ENCODE measurements at places on chromosomes 7 and 10. TPM values are rescaled to one million over a fixed set of nuclear protein-coding genes. Genes with fewer than 3 reads are reported as not detected.

Gene FGL2
- 1.6 TPM for total RNA-seq

Gene ZPBP
- not detected for total RNA-seq

Gene ST8SIA6
- total RNA-seq: 0.19 TPM

Gene TUBAL3
- total RNA-seq: not detected

Gene HOXA6
- not detected for total RNA-seq

Gene CYP51A1
- total RNA-seq: 25.9 TPM

Gene CALHM1
- not detected for total RNA-seq

Gene PRPS1L1
- total RNA-seq: not detected

Gene MALRD1
- not detected for total RNA-seq

Gene ZNF804B
- not detected for total RNA-seq

Gene SFMBT2
- total RNA-seq: 42.0 TPM

Gene SPOCK2
- total RNA-seq: 998 TPM

Gene CARD11
- total RNA-seq: 118 TPM

Gene EN2
- total RNA-seq: not detected

Gene TMEM213
- not detected for total RNA-seq

- no peak for DNase-seq
Observed at GRCh38 chr7:127504715-127505114, 80.7 kb downstream of the GCC1 start.

- DNase-seq: no peak
Observed at GRCh38 chr7:85095366-85095765, 91.5 kb downstream of the SEMA3D start.

GRCh38 chr7:131189488-131189887 is 138.2 kb upstream of the MKLN1 start:
- DNase-seq: no peak

DNA sequence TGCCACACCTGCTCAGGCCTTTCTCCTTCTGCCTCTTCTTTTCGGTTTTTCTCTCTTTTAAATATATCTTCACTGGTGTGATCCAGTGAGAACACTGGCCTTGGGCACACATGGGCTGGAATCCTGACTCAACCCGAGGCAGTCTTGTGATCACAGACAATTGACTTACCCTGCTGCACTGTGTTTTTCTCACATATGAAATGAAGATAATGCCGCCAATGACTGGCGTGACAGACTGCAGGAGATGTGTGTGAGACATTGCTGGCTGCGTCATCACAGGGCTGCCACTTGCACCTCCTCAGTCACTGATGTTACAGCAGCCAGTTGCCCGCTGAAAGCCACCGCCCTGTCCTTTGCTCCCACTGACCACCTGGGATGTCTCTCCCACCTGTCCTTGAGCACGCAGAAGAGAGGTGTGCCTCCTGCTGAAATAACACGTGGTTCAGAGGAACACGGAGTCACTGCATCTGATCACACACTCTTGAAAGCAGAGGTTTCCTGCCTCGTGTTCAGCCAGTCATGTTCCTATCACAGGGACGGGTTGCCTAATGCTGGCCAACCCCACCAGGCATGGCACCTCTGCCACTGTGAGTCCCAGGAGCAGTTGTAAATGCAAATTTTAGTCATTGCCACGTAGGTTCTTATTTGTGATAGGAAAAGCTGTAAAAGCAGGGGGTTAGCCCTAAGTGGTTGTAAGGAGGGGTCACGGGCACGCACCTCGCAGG is 124.6 kb upstream of the LANCL2 start:
- DNase-seq: no peak

DNA sequence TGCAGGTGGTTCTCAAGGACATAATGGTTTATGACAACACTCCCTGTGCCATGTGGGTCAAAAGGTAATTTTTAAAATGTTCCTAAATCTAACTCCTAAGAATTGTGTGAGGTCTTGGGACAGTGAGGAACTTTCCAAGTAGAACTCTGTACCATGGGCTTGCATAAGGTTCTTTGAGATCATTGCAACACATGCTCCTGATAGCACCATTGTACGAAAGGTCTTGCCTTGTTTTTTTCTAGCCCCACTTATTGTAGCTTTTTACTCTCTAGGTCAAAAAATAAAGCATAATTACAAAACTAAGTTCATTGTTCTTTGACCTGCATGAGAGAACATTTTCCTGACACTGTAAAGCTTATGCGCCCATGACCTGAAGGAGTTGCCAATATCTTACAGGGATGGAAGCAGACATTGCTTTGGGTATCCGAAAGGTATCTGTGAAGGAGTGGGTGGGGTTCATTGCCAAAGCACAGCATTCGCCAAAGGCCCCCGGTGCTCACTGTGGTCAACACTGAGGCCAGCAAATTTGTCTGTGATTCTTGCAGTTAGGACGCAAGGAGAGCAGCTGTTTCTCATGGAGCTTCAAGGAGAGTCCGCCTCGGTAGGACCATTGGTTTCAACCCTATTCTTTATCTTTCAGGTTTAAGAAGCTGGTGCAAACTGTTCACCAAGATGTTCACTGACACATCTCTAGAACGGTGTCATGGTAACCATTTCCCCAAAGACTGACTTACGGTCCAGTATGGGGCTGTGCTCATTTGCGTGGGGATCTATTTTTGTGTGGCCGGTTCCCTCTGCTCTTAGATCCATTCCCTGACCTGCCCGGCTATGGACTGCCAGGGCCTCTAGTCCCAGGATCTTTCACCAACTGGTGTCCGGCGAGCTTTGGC is 7.6 kb upstream of the PRKAG2 start:
- DNase-seq: no peak

DNA sequence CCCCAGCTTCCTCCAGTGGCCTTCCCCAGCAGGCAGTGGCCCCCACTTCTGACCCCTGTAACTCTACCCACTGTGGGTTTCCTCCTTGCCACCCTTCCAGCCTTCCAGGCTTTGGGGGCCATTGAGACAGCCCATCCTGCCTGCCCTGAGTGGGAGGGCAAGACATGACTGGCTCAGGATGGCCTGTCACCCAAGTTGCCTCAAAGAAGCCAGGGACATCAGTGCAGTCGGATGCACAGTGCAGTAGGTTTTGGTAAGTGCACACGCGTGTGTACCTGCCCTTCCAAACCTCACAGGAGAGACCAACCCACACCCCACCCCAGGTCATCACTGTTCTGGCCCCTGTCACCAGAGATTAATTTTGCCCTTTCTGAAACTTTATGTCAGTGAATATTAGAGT is 22.7 kb downstream of the ZMIZ2 start:
- no peak for DNase-seq

DNA sequence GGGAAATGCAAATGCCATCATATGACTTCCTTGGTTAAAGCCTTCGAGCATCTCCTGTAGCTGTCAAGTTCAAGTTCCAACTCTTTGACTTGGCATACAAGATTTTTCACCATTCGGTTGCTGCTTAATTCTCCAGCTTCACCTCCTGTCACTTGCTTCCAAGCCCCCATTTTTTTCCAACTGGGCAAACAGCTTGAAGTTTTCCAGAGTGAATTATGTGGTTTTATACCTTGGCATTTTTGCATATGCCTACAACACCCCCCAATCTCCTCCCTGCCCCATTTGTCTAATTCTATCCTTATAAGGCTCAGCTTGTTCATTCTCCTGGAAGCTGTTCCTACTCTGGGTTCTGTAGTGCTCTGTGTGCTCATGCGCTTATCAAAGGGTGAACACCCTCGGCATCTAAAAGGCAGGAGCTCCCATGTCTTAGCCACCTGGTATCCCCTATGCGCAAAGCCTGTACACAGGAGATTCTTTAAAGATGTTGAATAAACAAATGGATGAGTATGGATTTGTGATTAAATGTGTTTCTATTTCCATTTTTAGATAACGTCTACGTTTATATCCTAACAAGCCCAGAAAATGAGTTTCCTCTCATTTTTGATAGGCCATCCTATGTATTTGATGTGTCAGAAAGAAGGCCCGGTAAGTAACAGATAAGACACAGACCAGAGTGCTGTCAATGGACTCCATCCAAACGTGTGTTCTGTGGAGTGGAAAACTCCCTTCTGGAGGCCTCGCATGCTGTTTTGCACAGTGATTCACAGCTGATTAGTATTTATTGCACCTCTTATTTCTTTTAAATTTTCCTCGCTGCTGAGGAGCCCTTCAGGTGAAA is 52.5 kb downstream of the CDHR3 start:
- DNase-seq: no peak

DNA sequence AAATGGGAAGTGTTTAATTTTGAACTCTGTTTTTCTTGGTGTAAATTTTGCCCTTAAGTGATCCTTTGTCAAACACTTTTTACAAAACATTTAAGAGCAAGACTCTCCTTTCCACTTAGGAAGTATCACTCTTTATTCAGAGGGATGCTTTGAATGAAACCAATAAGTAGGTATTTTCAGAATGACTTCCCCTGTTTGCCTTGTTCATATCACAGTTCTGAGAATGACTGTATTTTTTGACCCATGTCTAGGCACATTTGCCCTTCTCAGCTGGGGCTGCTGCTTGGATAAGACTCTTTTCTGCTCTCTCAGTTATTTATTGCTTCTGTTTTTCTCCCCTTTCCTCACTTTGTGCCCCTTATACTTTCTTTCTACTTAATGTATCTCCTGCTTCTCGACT is 98.2 kb downstream of the CCNY start:
- DNase-seq: no peak

- DNase-seq: no peak
Observed at GRCh38 chr7:106774768-106775551, 90.1 kb upstream of the PIK3CG start.

- no peak for DNase-seq
Observed at GRCh38 chr7:105345725-105346124, 43.0 kb downstream of the SRPK2 start.

- no peak for DNase-seq
Observed at GRCh38 chr7:31828520-31828919, 141.5 kb downstream of the PPP1R17 start.

DNA sequence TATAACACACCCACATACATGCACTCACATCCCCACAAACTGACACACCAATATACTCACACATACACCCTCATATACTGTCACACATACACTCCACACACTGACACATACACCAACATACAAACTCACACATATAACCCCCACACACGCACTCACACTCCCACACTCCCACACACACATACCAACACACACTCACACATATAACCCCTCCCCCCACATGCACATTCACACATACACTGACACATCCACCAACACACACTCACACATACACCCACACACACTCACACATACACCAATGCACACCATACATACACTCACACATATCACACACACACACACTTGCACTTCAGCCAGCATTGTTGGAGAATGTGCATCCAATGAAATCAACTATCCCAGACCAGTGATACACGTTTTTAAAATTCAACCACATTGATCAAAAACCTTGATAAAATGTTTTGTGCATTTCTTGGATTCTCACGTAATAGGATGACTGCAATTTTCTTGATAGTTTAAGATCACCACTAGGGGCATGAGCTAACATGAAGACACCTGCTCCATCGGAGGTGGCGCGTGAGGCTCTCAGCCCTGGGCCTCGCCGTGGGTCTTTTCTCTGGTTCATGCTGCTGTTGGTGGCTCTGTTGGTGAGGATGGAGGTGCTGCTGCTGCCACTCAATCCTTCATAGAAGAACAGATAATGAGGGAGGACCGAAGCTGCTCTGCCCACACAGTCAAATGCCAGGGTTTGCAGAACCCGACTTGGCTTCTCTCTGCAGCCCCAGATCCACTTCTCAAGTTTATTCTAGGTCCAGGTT is 32.1 kb upstream of the CHST15 start:
- no peak for DNase-seq

DNA sequence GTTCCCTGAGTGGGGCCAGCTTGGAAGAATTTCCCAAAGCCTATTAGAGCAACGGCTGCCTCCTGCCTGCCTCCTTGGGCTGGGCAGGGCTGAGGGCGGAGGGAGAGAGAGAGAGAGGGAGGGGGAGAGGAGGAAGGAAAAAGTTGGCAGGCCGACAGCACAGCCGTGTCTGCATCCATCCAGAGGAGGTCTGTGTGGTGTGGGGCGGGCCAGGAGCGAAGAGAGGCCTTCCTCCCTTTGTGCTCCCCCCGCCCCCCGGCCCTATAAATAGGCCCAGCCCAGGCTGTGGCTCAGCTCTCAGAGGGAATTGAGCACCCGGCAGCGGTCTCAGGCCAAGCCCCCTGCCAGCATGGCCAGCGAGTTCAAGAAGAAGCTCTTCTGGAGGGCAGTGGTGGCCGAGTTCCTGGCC is at the start of gene AQP1:
Gene AQP1, plus strand, starts transcription at position 293 of the 409 bp plus-strand sequence. Its CDS starts 57 bp downstream, at position 350.
- no peak for DNase-seq

DNA sequence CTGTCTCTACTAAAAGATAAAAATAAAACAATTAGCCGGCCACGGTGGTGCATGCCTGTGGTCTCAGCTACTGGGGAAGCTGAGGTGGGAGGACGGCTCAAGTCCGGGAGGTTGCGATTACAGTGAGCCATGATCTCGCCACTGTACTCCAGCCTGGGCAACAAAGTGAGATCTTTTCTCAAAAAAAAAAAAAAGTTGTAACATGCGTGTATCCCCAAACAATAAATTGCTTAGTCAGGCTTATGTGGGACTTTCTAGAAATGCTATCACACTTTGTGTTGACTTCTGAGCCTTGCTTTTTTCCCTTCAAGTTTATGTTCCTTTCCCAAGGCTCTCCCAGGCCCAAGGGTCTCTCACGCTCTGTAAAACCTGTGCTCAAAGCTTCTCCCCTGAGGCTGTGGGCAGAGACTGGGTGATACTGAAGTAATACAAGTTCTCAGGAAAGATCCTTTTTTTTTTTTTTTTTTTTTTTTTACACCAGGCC is 88.0 kb upstream of the TNS3 start:
- no peak for DNase-seq

DNA sequence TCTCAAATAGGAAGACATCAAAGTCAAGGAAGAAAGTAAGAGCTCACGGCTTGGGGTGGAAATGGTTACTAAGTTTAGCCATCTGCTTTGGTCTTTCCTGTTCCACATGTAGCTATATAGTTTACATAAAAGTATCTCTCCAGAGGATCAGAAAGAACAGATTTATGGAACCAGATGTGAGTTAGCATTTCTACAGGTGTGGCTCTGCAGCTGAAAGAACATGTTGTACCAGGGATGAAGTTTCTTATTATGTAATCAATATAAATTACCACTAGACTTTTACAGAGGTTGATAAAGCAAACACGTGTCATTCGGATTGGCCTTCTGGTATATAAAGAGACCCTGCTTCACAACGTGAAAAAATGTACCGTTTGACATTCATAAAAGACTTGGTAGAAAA is 19.9 kb downstream of the CALD1 start:
- no peak for DNase-seq

GRCh38 chr7:29494350-29494749 is 69.3 kb upstream of the PRR15 start:
- DNase-seq: no peak

DNA sequence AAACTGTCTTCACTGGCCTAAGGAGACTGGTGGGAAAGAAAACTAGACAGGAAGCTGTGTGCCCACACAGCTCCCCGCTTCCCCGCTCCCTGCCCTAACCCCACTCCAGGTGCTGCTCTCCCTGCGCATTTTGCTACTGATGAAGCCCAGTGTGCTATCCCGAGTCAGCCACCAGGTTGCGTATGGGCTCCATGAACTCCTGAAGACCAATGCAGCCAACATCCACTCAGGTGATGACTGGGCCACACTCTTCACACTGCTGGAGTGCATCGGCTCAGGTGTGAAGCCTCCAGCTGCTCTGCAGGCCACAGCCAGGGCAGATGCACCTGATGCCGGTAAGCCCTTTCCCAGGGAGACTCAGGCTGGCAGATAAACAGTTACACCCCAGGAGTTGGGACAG is 20.3 kb upstream of the NFKB2 start:
- DNase-seq: no peak

- DNase-seq: no peak
Observed at GRCh38 chr10:100968863-100969186, 479 bp upstream of the SEMA4G start.
